ENCODE measurements at places on chromosomes 4 and X.

- peak; percentile 33 for DNase-seq
These were observed 123.7 kb downstream of the AFF1 start for GRCh38 chr4:87058356-87059073.

DNA sequence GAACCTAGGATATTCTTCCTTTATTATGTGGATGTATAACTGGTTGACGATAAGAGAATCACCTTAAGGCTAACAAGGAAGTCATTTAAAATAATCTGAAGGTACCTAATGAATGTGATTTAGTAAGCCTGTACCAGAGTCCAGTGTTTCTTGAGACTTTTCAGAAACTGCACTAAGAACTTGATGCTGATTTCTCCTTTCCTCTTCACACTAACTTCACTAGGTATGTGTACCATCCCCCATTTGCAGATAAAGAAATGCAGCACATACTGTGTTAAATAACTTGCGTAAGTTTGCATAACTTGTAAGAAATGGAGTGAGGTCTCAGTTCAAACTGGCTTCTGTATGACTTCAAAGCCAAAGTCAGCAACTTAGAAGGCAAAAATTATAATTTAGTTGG, 63.3 kb downstream of the ELOVL6 start:
- DNase-seq, result no peak

DNA sequence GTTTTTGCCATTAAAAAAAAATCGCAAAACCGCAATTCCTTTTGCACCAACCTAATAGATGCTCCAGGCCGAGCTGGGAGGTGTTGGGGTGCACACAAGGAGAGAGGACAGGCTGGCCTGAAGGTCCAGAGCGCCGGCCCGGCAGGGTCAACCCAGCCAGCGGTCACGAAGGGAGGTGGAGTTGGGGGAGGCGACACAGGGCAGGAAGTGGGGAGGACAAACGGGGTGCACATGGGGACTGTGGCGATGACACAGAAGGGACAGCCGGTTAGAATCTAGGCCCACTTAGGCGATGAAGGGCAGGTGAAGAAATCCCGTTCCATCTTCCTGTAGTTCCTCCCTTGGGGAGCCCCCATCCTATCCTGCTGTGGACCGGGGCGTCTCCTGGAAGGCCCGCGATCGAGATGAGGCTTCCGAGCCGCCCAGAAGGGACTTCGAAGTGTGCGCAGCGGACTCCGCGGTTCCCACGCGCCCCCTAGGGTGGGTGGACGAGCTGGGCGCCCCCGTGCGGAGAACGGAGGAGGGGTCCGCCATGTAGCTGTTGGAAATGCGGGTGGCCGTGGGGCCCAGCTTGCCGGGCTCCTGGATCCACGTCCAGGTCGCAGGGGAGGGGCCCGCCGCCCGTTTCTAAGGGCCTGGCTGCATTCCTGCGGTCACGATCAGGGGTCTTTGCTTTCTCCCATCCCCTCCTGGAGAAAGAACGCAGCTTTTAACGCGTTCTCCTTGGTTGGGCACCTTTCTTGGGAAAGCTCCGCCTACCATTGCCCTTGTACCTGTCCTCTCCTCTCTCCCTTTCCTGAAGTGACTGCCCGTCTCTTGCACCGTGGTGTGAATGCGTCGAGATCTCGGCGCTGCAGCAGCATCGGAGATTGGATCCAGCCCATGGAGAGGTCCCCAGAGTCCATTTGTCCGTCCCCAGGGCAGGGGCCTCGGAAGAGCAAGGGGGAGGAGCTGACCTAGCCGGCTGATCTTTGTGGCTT, 17.0 kb upstream of the HPF1 start:
- peak; percentile 33 for DNase-seq

DNA sequence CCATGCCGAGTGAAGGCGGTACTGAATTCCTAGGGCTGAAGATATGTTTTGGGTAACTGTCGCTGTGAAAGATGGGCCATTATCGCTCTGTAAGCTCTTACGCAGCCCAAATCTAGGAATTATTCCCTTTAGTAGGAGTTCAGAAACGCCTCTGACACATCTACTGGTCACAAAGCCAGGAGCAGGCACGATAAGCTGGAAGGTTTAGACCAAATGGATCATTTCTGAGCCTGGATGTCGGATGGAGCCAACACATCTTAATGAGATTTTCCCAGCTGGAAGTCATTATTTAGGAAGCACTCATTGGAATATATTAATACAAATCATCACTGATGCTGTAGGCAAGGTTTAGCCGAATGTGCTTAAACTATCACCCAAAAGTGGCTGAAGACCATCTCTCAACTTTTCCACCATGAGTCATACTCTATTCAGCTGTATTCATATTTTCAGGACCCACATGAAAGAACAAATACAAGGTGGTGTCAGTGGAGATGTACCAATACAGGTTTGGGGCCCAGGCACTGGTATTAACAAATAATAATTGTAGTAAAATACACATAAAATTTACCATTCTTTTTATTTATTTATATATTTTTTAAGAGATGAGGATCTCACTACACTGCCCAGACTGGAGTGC, 34.2 kb upstream of the ATRX start:
- no peak for DNase-seq

- DNase-seq, result no peak
These were observed 132.8 kb downstream of the DTHD1 start for GRCh38 chr4:36414248-36414647.

- no peak for DNase-seq
These were observed 3.0 kb upstream of the USP46 start for GRCh38 chr4:52661966-52662690.

- DNase-seq, result no peak
These were observed 107.0 kb downstream of the NFKB1 start for GRCh38 chr4:102608190-102608589.

- DNase-seq, result no peak
These were observed 418.0 kb upstream of the PITX2 start for GRCh38 chr4:111040904-111041303.

- no peak for DNase-seq
These were observed 332.0 kb downstream of the GRXCR1 start for GRCh38 chr4:43224559-43224958.

DNA sequence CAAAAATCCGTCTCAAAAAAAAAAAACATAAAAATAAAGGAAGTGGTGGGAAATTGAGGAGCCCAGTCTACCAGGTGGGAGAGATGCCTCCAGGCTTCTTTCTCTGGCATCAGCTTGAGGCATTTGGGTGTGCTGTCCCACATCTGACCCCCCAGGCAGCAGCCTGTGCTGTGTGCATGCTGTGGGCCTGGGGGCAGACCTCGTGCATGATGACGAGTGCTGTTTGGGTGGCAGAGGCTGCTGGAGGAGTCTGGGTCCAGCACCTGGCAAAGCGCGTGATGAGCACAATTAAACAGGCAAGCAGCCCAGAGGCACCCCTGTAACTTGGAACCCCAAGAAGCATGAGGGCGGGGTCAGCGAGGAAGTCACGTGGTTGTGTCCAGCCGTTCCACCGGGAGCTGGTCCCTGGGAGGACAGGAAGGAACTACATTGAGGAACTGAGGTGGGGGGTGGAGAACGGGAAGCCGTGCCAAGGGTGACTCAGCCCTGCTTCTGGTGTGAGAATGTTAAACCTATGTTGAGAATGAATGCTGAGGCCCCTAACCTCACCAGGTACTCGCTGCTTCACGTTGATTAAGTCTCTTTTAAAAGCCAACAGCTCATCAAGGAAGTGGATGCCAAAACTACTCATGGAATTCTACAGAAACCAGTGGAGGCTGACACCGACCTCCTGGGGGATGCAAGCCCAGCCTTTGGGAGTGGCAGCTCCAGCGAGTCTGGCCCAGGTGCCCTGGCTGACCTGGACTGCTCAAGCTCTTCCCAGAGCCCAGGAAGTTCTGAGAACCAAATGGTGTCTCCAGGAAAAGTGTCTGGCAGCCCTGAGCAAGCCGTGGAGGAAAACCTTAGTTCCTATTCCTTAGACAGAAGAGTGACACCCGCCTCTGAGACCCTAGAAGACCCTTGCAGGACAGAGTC, 6.1 kb downstream of the TACC3 start:
- no peak for DNase-seq

- peak; percentile 34 for DNase-seq
These were observed 139.1 kb upstream of the ZIC3 start for GRCh38 chrX:137426695-137427425.

- DNase-seq, result peak; percentile 14
These were observed at the start of gene KCND1 for GRCh38 chrX:48971249-48972219. Gene KCND1 (minus strand): TSS chrX:48971844. CDS start chrX:48970271, 1,573 bp downstream.

DNA sequence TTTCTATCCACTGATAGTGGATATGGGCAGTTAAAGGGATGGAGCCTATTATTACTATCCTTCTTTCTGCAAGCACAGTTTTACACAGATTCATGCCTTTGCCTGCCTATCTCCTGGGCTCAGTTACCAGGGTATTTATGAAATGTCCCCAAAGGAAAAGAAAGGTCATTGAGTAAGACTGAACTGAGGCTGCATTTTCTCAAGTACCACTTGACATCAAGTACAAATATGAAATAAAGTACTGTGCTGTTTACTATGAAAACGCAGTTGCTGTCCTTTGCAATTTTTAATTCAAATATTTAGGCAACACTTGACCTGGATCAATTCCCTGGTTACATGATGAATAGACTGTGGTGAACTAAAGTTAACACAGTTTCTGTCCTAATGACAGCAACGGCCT, 23.5 kb upstream of the SPANXN4 start:
- no peak for DNase-seq

GRCh38 chrX:66074920-66075879, 35.3 kb upstream of the VSIG4 start:
- no peak for DNase-seq

DNA sequence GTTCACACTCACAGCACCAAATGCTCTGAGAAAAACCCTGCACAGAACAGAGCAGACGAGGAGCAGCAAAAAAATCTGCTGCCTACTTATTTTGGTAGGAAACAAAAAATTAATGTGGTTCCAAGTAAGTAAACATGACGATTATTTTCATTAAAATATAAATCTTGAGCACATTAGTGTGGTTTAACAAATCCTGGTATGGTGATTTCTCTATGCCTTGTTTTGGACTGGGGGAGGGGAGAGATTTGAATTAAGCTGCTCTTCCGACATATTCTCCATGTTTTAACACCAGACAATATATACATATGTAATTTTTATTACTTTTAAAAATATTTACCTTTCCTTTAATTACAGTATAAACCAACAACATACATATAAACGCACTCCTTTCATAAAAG, 1.8 kb downstream of the CAMK2D start:
- DNase-seq, result no peak

DNA sequence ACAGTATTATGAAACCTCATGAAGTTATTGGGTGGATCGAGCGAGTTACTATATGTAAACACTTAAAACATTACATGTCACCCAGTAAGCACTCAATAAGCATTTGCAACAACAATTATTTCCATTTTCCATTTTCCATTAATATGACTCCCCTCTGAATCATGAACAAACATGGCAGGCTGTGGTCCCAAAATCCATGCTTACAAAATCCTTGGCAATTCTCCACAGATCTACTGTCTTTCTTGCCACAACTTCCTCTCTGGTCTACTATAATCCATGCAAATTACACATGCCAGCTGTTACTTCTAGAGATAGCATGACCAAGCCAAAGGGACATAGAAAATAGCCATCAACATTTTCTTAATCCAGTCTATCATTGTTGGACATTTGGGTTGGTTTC, 22.0 kb downstream of the ASB11 start:
- no peak for DNase-seq

- DNase-seq, result no peak
These were observed 286.3 kb downstream of the PDGFC start for GRCh38 chr4:156685308-156685707.

DNA sequence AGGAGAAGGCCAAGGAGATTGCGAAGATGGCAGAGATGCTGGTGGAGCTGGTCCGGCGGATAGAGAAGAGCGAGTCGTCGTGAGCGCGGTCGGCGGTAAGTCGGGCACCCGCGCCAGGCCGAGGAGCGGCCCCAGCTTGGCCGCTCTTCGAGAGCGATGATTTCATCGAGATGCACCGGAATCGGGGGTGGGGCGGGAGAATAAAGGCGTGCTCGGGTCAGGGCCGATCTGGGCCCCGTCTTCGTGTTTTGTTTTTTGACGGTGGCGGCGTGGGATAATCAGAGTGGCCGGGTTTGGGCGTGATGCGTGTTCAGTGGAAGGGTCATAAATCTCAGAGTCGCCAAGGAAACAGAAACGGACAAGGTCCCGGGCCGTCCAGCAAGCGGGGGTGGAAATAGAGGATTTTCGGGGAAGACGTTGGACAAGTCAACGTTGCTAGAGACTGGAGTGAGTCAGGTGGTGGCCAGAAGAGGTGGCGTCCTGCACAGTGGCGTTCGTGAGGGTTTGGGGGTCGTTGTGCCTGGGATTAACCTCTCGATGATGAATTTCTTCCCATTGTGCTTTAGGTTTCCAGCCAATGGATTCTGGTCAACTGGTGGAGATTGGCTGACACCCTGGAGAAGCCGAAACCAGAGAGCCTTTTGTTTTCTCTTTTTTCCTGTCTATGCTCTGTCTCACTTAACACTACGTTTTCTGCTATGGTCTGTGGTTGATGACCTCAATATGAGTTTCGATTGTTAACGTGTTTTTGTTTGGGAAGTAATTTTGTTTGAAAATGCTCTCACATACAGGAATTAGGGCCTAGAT, 882 bp downstream of the MRFAP1 start:
- peak; percentile 55 for DNase-seq

DNA sequence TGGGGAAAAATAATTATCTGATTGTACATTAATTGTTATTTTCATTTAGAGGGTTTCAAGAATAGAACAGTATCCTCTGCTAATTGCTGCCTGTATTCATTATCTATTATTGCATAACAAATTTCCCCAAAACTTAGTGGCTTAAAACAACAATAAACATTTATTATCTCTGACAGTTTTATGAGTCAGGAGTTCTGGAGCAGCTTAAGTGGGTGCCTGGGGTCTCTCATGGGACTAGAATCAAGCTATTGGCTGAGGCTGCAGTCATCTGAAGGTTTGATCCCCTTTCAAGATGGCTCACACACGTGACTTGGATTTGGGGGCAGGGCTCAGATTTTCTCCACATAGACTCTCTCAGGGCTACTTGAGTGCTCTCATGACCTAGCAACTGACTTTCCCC, 98.1 kb upstream of the JADE1 start:
- no peak for DNase-seq

- no peak for DNase-seq
These were observed 15.7 kb downstream of the DAPP1 start for GRCh38 chr4:99832321-99832720.

DNA sequence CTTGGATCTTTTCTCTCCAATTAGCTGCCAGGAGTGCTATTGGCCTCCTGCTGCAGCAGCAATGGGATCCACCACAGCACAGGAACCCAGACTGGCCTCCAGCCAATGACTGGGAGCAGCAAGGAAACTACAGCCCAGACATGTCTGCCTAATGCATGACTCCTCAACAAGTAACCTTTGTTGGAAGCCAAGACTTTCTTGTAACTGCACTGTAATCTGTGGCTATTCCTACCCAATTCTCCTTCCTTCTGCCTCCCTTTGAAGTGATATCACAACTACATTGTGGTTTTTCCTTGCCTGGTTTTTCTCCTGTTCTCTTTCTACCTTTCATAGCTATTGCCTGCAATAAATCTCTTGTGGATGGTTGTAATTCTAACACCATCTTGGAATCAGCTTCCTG, 39.8 kb downstream of the SNCA start:
- DNase-seq, result no peak

GRCh38 chr4:40546969-40547788, 82.5 kb downstream of the RBM47 start:
- no peak for DNase-seq
